ENCODE measurements at places on chromosomes 5 and 9. TPM values are rescaled to one million over a fixed set of nuclear protein-coding genes. Genes with fewer than 3 reads are reported as not detected.

- no peak for DNase-seq
These were observed 93.6 kb downstream of the ROR2 start for GRCh38 chr9:91856419-91856818.

Gene PRDM9
- not detected for total RNA-seq

- DNase-seq: no peak
These were observed 8.4 kb downstream of the RPL37 start for GRCh38 chr5:40826489-40827187.

DNA sequence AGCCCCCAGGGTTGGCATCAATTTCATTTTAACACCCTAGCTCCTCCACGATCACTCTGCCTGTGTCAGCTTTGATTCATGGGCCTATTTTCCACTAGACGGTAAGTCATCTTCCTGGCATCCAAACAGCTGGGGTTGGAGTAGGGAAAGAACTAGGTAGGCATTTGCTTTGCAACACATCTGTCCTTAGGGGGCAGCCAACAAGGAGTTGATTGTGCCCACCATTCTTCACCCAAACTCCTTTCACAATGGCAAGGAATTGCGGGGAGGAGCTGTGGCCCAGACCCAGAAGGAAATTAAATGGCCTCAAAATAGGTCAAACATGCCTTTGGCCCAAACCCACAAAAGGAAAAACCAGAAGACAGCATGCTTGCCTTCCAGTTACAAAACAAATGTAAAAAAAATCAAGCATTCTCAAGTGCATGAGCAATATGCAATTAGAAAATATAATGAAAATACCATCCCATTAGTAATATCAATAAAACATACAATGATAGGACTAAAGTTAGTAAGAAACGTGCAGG lies 71.8 kb downstream of the NRG2 start:
- DNase-seq: no peak

Gene PCDHGA6
- 0.59 TPM for total RNA-seq

Gene PHYHD1
- total RNA-seq: not detected

- DNase-seq: no peak
These were observed 9.7 kb upstream of the SNX24 start for GRCh38 chr5:122835681-122836080.
